ENCODE measurements at places on chromosomes 4 and X. TPM values are rescaled to one million over a fixed set of nuclear protein-coding genes. Genes with fewer than 3 reads are reported as not detected.

ODAPH gene
- not detected for total RNA-seq

ETDB gene
- total RNA-seq = not detected

ADH1C gene
- total RNA-seq = 43.5 TPM

HGFAC gene
- not detected for total RNA-seq

CXXC4 gene
- 1.4 TPM for total RNA-seq

CT83 gene
- not detected for total RNA-seq

TCEANC gene
- 3.4 TPM for total RNA-seq

CACNA1F gene
- 0.49 TPM for total RNA-seq

ARR3 gene
- total RNA-seq = not detected

GAR1 gene
- total RNA-seq = 23.9 TPM

C4orf33 gene
- total RNA-seq = 16.5 TPM

TLR2 gene
- total RNA-seq = 13.9 TPM

SMIM10 gene
- 8.4 TPM for total RNA-seq

LPAR4 gene
- 0.18 TPM for total RNA-seq

CXCL11 gene
- 0.31 TPM for total RNA-seq

SETD7 gene
- 34.9 TPM for total RNA-seq

USP26 gene
- not detected for total RNA-seq

SLC34A2 gene
- 2.5 TPM for total RNA-seq

TMEM35A gene
- 11.5 TPM for total RNA-seq

LEF1 gene
- 20.7 TPM for total RNA-seq

ADRA2C gene
- total RNA-seq = 18.4 TPM

ENPP6 gene
- 3.9 TPM for total RNA-seq

All from ureter (tissue), 1 donor.